Kidney (tissue), 22 donors: ENCODE measurements at places on chromosomes 13 and 19. TPM values are rescaled to one million over a fixed set of nuclear protein-coding genes. Genes with fewer than 3 reads are reported as not detected.
A peak's percentile ranks its signal among the peaks of the same experiment; 100 is the strongest.

FXYD1 gene
- total RNA-seq = 31.8 TPM

DNA sequence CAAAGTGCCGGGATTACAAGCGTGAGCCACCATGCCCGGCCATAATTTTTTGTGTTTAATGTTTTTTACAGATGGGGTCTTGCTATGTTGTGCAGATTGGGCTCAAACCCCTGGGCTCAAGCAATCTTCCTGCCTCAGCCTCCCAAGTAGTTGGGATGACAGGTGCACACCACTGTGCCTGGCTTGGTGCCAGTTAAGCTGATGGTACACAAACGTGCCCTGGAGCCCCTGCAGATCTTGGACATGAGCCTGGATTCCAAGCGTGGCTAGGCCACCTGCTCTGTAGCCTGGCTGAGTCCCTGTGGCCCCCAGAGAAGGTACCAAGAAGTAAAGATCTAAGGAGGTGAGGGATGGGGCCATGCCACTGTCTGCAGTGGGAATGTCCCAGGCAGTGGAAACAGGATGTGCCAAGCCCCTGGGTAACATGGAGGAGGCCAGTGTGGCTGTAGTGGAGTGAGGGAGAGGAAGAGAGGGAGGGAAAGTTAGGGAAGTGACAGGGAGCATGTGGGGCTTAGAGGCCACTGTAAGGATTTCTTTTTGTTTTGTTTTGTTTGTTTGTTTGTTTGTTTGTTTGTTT, 7.0 kb downstream of the PRODH2 start:
- no peaks in the 10 kb centered on the region for H3K27me3 ChIP-seq
- no peaks in the 10 kb centered on the region for H3K4me1 ChIP-seq
- H3K36me3 ChIP-seq = no peaks in the 10 kb centered on the region
- no peak for DNase-seq
- no peak overlapping the region for H3K27ac ChIP-seq

DNA sequence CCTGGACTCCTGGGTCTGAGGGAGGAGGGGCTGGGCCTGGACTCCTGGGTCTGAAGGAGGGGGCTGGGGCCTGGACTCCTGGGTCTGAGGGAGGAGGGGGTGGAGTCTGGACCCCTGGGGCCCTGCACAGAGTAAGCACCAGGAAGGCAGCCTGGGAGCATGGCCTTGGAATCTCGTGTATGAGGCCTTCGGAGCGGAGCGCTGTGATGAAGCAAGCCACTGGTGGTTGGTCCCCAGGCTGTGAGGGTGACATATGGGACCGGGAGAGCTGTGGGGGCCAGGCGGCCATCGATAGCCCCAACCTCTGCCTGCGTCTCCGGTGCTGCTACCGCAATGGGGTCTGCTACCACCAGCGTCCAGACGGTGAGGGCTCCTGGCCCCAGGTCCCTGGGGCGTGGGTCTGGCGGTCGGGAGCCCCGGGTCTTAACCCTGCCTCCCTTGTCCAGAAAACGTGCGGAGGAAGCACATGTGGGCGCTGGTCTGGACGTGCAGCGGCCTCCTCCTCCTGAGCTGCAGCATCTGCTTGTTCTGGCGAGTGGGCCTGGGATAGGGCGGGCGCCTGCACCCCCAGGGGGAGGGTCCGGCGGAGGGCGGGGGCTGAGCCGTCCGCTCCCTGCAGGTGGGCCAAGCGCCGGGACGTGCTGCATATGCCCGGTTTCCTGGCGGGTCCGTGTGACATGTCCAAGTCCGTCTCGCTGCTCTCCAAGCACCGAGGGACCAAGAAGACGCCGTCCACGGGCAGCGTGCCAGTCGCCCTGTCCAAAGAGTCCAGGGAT, 918 bp downstream of the TMEM190 start:
- no peaks in the 10 kb centered on the region for H3K27me3 ChIP-seq
- no peaks in the 10 kb centered on the region for H3K36me3 ChIP-seq
- H3K4me1 ChIP-seq = no peaks in the 10 kb centered on the region
- H3K27ac ChIP-seq = no peak overlapping the region
- no peak overlapping the region for H3K4me3 ChIP-seq
- DNase-seq = peak; percentile 67

GRCh38 chr13:67769063-67769986, 539.2 kb upstream of the PCDH9 start:
- DNase-seq = no peak
- H3K36me3 ChIP-seq = no peaks in the 10 kb centered on the region
- H3K4me1 ChIP-seq = no peaks in the 10 kb centered on the region
- H3K27me3 ChIP-seq = no peaks in the 10 kb centered on the region

DNA sequence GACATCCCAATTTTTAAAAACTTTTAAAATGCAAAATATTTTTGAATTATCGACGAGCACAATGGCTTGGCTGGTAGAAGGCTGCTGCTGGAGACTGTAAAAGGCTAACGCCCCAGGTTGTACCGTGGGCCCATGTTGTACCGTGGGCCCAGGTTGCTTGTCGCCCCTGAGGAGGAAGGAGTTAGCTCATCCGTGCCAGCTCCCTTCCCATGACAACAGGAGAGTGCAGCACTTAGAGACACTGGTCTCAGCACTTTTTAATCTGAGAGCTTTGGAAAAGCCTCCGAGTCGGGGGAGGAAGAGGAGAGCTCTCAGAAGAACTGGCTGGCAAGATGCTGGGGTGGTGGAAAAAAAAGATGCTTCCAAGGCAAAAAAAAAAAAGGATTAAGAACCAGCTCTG, 50.3 kb upstream of the CACNA1A start:
- no peaks in the 10 kb centered on the region for H3K27me3 ChIP-seq
- no peaks in the 10 kb centered on the region for H3K4me1 ChIP-seq
- DNase-seq = no peak
- no peak overlapping the region for H3K27ac ChIP-seq
- H3K4me3 ChIP-seq = no peak overlapping the region
- no peaks in the 10 kb centered on the region for H3K36me3 ChIP-seq

C19orf25 gene
- total RNA-seq = 32.5 TPM

DNA sequence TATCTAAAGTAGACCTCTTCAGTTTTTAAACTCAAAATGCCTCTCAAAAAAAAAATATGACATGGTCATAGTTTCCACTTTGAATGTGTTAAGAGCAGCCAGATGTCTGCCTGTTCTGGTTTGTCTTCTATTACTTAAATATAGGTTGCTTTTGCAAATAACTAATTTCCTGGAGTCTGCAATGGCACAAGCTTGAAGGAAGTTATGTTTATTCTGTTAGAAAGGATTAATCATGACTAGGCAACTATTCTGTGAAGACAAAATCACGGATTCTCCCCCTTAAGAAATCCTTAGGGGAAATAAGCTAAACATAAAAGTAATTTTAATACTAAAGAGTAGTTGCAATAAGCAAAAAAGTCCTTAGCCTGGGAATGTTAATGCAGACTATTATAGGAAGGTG, 26.3 kb downstream of the SKA3 start:
- H3K27ac ChIP-seq = no peak overlapping the region
- no peaks in the 10 kb centered on the region for H3K27me3 ChIP-seq
- DNase-seq = no peak
- peaks cover 12% of the 10 kb centered on the region for H3K36me3 ChIP-seq

DNA sequence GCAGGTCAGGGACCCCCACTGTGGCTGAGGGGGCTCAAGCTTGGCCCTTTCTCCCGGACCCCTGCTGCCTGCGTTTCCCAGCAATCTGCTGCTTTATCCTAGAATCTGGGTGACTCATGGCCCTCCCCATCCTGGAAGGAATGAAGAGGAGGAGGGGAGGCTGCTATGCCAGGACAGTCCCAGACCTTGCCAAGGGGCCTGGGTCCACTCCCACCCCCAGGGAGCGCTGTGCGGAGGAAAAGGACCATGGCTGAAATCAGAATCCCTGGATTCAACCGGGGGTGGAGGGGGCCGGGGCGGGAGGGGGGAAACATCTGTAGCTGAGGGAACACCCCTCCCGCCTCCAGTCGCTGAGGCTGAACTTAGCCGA, 20.5 kb downstream of the ZNF114 start:
- H3K36me3 ChIP-seq = no peaks in the 10 kb centered on the region
- H3K27ac ChIP-seq = no peak overlapping the region
- H3K27me3 ChIP-seq = no peaks in the 10 kb centered on the region
- no peak overlapping the region for H3K4me3 ChIP-seq
- H3K4me1 ChIP-seq = no peaks in the 10 kb centered on the region
- peak; percentile 65 for DNase-seq

GRCh38 chr13:45879666-45880065, 28.1 kb upstream of the SIAH3 start:
- peak; percentile 71 for DNase-seq
- H3K27ac ChIP-seq = no peak overlapping the region
- H3K27me3 ChIP-seq = no peaks in the 10 kb centered on the region
- H3K36me3 ChIP-seq = no peaks in the 10 kb centered on the region
- H3K4me1 ChIP-seq = no peaks in the 10 kb centered on the region
- no peak overlapping the region for H3K4me3 ChIP-seq

CCDC8 gene
- 18.9 TPM for total RNA-seq

- no peaks in the 10 kb centered on the region for H3K27me3 ChIP-seq
- H3K4me1 ChIP-seq = no peaks in the 10 kb centered on the region
- no peak for DNase-seq
These were observed 39.9 kb downstream of the TMTC4 start for GRCh38 chr13:100634696-100635095.

DNA sequence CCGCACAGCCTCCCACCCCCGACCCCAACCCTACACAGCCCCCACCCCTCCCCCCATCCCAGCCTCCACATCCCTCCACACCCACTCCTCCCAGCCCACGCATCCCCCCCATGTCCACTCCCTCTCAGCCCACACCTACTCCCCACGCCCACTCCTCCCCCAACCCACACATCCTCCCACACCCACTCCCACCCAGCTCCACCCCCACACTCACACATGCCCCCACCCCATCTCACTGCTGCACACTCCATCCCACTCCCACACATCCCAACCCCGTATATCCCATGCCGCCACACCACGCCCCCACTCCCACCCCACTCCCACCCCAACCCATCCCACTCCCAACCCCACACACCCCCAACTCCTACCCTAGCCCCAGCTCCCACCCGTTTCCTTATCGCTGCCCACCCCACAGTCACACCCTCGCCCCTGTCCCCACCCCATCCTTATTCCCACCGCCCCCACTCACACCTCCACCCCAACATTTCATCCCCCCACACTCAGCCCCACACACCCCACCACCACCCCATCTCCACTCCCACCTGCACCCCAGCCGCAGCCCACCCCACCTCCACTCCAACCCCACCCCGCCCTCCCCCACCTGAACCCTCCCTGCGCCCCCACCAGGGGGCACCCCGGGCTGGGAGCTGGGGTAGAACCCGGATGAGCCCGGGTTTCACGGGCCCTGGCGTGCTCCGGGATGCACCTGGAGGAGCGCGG, 809 bp downstream of the TDRD12 start:
- DNase-seq = no peak
- no peak overlapping the region for H3K4me3 ChIP-seq
- no peaks in the 10 kb centered on the region for H3K36me3 ChIP-seq
- H3K4me1 ChIP-seq = no peaks in the 10 kb centered on the region
- H3K27me3 ChIP-seq = no peaks in the 10 kb centered on the region

DNA sequence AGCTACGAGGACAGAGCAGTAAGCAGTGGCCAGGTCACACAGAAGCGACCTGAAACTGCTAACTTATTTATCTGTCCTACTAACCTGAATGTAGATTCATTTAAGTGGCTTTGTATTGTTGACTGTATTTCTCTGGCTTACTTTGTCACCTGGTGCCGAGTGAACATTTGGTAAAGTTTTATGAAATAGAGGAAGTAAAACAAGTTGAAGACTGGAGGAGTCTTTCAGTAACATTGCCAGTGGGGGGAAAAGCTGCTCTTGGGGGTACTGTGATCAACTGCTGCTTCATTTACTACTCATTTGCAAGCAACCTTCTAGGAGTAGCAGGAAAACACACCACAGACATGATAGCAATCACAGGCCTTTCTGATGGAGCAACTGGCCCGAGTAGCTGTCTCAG, 615.0 kb downstream of the FGF9 start:
- DNase-seq = no peak
- H3K27ac ChIP-seq = no peak overlapping the region
- no peaks in the 10 kb centered on the region for H3K36me3 ChIP-seq
- no peaks in the 10 kb centered on the region for H3K4me1 ChIP-seq

DNA sequence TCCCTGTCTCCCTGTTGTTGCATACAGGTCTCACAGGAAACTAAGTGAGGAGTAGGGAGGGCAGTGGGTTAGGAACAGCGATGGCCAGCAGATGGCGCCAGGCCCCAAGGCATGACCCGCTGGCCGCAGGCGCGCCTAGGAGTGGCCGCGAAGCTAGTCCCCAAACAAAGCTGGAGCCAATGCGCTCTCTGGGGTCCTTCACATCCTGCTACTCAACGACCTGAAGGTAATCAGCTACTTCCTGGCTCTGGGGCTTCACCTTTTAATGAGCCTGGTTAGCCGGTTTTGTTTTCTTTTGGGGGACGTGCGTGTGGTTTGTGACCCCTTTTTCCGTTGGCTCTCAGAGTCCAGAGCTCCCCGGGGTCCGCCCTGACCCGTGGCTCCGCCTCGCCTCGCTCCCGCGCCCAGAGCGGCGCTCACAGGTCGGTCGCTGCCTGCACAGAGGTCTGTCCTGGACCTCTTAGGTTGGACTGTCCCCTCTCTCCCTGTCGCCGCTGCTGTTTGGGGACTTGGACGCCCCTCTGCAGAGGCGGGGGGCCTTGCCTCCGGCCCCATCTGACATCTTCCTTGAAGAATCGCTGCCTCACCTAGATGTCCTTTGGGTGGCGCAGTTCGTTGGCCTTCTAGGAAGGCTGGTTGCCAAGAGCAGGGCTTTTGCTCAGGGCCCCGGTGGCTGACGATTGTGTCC, 62.2 kb upstream of the GTF3A start:
- peak; percentile 94 for DNase-seq
- H3K4me3 ChIP-seq = peak overlapping the region; percentile 58

GRCh38 chr19:53875602-53876325, 6.2 kb upstream of the PRKCG start:
- DNase-seq = no peak
- H3K36me3 ChIP-seq = no peaks in the 10 kb centered on the region
- peaks cover 8% of the 10 kb centered on the region for H3K27me3 ChIP-seq
- no peak overlapping the region for H3K27ac ChIP-seq
- no peak overlapping the region for H3K4me3 ChIP-seq

DNA sequence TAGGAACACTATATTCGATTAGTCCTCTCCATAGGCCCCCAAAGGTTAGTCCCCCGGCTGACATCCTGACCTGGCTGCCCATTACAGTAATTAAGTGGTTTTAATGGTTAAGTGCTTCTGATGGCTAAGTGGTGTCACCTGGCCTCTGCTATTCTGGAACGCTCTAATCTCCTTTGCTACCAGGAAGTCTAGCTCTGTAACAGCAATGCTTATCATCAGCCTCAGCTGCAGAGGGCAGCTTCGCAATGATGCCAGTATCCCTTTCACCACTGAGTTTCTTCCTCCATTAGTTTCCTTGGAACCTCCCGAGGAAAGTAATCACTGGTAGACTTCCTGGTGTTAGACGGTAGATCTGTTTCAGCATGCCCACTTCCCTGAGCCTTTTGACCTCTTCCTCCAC, 8.6 kb upstream of the RNF6 start:
- H3K4me3 ChIP-seq = no peak overlapping the region
- no peaks in the 10 kb centered on the region for H3K4me1 ChIP-seq
- H3K27me3 ChIP-seq = no peaks in the 10 kb centered on the region
- no peak overlapping the region for H3K27ac ChIP-seq

GRCh38 chr13:76014406-76015318, 378.5 kb downstream of the LMO7 start:
- no peaks in the 10 kb centered on the region for H3K36me3 ChIP-seq
- peak; percentile 69 for DNase-seq
- no peaks in the 10 kb centered on the region for H3K27me3 ChIP-seq
- no peak overlapping the region for H3K27ac ChIP-seq
